HFFc6 (cell line): ENCODE measurements at places on chromosomes 1 and 21. TPM values are rescaled to one million over a fixed set of nuclear protein-coding genes. Genes with fewer than 3 reads are reported as not detected.

GRCh38 chr1:1340791-1341548, 8.2 kb downstream of the DVL1 start:
- DNase-seq = no peak

- peak; percentile 82 for DNase-seq
These were observed 39.0 kb downstream of the GALNT2 start for GRCh38 chr1:230105754-230106625.

- peak; percentile 78 for DNase-seq
These were observed 3.1 kb upstream of the P3R3URF start for GRCh38 chr1:46179138-46180081.

GRCh38 chr1:38848071-38848470, 11.5 kb downstream of the RRAGC start:
- no peak for DNase-seq

Gene CD84
- total RNA-seq = not detected in 3 replicates

Gene PDE4B
- 39.4 to 56.1 TPM (median 40.6 TPM) in 3 replicates for total RNA-seq
